ENCODE measurements at places on chromosomes 1 and 21.

GRCh38 chr1:119947468-119947867, 51.2 kb upstream of the ADAM30 start:
- DNase-seq = peak; percentile 87

DNA sequence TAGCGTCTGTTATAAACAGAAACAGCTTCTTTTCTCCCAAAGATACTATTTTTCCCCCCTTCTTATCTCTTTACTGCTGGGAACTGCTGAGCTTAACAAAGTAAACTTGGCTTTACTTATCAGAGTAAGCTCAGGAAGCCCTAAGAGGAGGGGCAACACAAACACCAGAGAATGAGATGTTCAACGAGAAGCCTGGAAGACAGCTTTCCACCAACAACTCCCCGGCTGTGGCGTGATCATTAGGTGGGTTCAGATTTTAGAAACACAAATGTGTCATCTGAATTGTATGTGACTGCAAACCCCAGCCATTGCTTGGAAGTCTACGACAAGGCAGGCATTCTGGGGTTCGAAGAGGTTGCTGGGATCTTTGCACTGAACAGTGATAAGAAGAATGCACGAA, 181.2 kb upstream of the ESRRG start:
- DNase-seq = no peak

DNA sequence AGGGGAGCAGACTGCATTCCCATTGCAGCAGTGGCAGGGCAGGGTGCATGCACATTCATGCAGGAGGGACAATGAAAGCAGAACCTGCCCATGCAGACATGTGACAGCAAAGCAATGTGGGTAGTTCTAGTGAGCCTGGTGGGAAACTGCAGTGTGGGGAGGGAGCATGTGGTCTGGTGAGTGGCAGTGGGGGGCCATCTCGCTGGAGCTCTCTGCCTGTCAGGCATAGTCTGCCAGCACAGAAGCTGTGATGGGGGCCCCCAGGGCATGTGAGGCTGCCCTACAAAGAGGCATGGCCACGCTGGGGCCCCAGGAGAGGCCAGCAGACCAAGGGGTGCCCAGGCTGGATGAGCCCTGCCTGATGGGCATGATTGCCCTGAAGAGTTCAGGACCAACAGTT, 579.7 kb downstream of the PTPRC start:
- DNase-seq = no peak

- DNase-seq = no peak
Observed at GRCh38 chr1:34070201-34070836, 94.7 kb downstream of the CSMD2 start.

DNA sequence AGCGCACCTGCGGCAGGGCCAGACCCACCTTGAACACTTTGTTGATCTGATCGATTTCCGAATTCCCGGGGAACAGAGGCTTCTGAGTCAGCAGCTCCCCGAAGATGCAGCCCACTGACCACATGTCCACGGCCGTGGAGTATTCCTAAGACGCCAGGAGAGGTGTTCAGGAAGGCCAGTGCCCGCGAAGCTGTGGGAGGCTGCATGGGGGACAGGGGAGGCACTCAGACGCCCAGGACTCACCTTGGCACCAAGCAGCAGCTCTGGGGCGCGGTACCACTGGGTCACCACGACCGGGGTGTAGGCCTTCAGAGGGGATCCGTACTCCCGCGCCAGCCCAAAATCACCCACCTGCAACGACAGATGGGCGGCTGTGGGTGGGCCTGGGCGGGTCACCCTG, 11.2 kb upstream of the SLC35E2B start:
- peak; percentile 41 for DNase-seq

DNA sequence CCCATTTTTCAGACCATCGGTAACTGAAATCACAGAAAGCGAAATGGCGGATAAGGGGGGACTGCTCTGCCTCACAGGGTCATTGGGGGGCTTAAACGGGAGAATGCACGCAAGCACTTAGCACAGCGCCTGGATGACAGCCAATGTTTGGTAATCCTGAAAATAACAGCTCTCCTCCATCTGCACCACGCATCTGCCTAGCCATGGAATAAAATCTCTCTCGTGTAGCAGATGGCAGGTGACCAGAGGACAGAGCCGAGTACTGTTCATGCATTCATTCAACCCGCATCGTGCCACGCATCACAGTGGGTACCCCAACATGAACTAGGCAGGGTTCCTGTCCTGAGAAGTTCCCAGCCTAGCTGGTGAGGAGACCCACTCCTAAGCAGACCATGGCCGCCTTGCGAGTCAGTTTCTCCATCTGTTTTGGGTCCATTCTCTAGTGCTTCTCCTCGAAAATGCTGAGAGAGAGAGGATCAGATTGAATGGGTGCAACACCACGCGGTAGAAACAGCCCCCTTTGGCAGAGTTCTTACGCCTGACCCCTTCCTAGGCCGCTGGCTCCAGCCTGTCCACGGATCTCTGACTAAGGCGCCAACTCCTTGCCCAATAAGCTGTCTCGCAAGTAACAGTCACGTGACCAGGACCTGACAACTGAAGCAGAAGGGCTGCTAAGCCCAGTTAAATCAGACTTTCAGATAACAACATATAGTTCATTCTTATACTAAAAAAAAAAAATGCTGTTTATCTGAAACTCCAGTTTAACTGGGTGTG, 7.3 kb downstream of the SLC1A7 start:
- DNase-seq = no peak

DNA sequence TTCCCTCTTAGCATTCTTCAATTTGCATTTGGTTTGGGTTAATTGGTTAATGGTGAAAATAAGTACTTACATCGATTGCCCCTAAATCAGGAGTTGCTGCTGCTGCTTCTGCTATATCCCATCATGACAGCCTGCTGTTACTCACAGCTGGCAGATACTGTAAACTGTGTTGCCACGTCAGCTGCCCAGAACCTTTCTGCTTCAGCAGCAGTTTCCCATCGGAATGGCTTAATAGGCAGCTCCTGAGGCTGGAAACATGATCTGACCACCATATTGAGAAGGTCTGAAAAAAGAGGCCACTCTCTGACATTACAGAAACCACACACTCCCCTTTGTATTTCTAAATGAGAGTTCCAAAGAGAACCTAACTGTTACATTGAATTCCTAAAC, 14.3 kb upstream of the SEC16B start:
- DNase-seq = peak; percentile 70

- peak; percentile 64 for DNase-seq
Observed at GRCh38 chr1:183699616-183700160, 46.6 kb upstream of the APOBEC4 start.

DNA sequence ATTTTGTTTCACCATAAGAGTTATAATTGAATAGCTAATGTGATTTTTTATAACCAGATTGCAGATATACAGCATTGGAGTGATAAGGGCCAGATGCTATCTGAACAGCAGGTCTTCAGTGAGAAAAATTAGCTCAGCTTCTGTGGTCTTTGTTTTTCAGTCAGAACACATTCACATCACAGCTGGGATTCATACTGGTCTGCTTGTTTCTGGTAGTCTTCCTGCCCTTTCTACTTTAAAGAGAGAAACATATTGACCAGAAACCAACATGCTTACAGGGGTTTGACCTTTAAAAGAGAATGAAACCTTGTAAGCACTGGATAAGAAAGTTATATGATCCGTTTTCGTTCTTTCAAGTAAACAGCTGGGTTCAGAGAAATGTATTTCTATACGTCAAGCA, 213.7 kb upstream of the TMPRSS15 start:
- DNase-seq = no peak

GRCh38 chr1:3620708-3621107, 4.1 kb upstream of the TPRG1L start:
- DNase-seq = no peak
